ENCODE measurements at places on chromosomes 2 and 18. TPM values are rescaled to one million over a fixed set of nuclear protein-coding genes. Genes with fewer than 3 reads are reported as not detected.

The IMPA2 gene
- 14.8 TPM for total RNA-seq

The CYTIP gene
- not detected for total RNA-seq

The IL36G gene
- not detected for total RNA-seq

The C2orf80 gene
- not detected for total RNA-seq

The ALKAL2 gene
- not detected for total RNA-seq

The PXDN gene
- total RNA-seq: 195 TPM

The LONRF2 gene
- total RNA-seq: not detected

The CCL20 gene
- total RNA-seq: 0.89 TPM

The MDH1 gene
- 104 TPM for total RNA-seq

The GREB1L gene
- 11.3 TPM for total RNA-seq

The ACP1 gene
- 93.8 TPM for total RNA-seq

The NCKAP5 gene
- under 0.01 TPM for total RNA-seq

The DSG4 gene
- total RNA-seq: not detected
